Left colon (tissue), 2 donors: ENCODE measurements at places on chromosomes 1 and 21. TPM values are rescaled to one million over a fixed set of nuclear protein-coding genes. Genes with fewer than 3 reads are reported as not detected.

The CRNN gene
- total RNA-seq = not detected

The OR2T2 gene
- total RNA-seq = not detected

The SPRR2E gene
- not detected for total RNA-seq

The PCAT6 gene
- 1.4 TPM for total RNA-seq

The FCRL4 gene
- 0.28 TPM for total RNA-seq

The PDZK1 gene
- 22.6 TPM for total RNA-seq

The PERM1 gene
- not detected for total RNA-seq

The PCBP3 gene
- total RNA-seq = 2.5 TPM

The TFF2 gene
- total RNA-seq = 0.98 TPM

The ENAH gene
- 43.3 TPM for total RNA-seq

The CGN gene
- total RNA-seq = 188 TPM

The MUL1 gene
- 37.9 TPM for total RNA-seq

The ZFP69B gene
- 1.5 TPM for total RNA-seq

The NMNAT2 gene
- total RNA-seq = 0.84 TPM

The TCP10L gene
- total RNA-seq = not detected
